ENCODE measurements at places on chromosomes 3 and 15. TPM values are rescaled to one million over a fixed set of nuclear protein-coding genes. Genes with fewer than 3 reads are reported as not detected.

The CHCHD4 gene
- total RNA-seq = 12.7 TPM

The SEMA3G gene
- total RNA-seq = 11.5 TPM

The PDIA3 gene
- total RNA-seq = 75.4 TPM

The LRRN1 gene
- 13.3 TPM for total RNA-seq

The AP3B2 gene
- total RNA-seq = 1.3 TPM

The FSD2 gene
- total RNA-seq = not detected

The TPM1 gene
- total RNA-seq = 311 TPM

The GADL1 gene
- total RNA-seq = not detected

The GTF2E1 gene
- 10.9 TPM for total RNA-seq

The GPR62 gene
- total RNA-seq = 1.0 TPM

The SLC22A13 gene
- total RNA-seq = 0.78 TPM

The DNAH12 gene
- total RNA-seq = under 0.01 TPM

The EPHA6 gene
- total RNA-seq = 1.3 TPM

The MCCC1 gene
- total RNA-seq = 61.2 TPM

The CMTM8 gene
- 8.2 TPM for total RNA-seq

The CELF6 gene
- total RNA-seq = 6.6 TPM

The RNF111 gene
- 19.0 TPM for total RNA-seq

The SAMMSON gene
- total RNA-seq = 3.1 TPM

The ILDR1 gene
- not detected for total RNA-seq

The CHRNA3 gene
- total RNA-seq = not detected

The NAA50 gene
- total RNA-seq = 90.2 TPM

The DAZL gene
- total RNA-seq = not detected

The NRROS gene
- total RNA-seq = 8.6 TPM

The DUOXA1 gene
- 2.4 TPM for total RNA-seq

The TUSC7 gene
- not detected for total RNA-seq

The SLC12A1 gene
- not detected for total RNA-seq

The GOLGA8K gene
- 0.21 TPM for total RNA-seq

The CHST2 gene
- total RNA-seq = 19.7 TPM

The C2CD4B gene
- 2.5 TPM for total RNA-seq

The PRR23A gene
- total RNA-seq = not detected

The CHST14 gene
- total RNA-seq = 14.4 TPM

The GOLGA8R gene
- total RNA-seq = 11.4 TPM

The TRPM1 gene
- total RNA-seq = not detected
